SK-N-DZ (cell line): ENCODE measurements at places on chromosomes 12 and 14.

DNA sequence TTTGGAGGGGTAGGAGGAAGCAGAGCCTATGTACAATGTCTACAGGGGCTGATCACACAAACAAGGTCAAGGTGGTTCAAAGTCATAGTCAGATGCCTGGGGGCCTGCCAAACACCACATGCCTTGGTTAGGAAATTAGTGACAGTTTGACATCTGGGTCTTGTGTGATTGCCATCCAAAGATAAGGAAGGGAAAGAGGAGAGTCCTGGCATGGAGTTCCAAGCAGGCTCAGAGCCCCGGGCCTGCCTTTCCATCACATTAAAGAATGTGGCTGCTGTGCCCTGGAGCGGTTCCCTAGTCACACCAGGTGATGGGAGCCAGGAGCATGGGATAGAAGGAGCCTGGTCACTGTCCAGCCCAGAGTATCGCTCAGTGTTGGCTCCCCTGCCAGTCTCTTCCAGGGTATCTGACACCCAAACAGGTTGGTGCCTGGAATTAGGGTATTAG lies 53.6 kb upstream of the BCL2L14 start:
- peak; percentile 67 for DNase-seq

- DNase-seq, result no peak
Observed at GRCh38 chr14:104136472-104137296, 1.7 kb upstream of the KIF26A start.

GRCh38 chr14:92729634-92730358 lies 18.6 kb downstream of the LGMN start:
- no peak for DNase-seq

DNA sequence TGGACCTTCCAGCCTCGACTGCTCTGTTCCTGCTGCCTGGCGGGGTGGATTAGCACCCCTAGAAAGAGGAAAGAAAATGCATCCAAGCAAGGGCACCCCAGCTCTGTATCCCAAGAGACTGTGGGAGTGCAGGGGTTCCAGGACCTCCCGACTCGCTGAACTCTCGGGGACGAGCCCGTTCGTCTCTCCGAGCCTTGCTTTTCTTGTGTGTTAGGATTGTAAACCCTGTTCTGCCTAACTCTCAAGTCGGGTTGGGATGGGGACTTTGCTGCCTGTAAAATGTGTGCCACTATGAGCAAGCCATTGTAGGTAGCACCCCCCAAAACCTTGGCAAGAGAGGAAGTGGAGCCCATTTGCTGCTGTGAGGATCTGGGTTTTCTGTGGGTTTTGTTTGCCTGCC lies 73.2 kb upstream of the VRK1 start:
- DNase-seq, result no peak

GRCh38 chr12:52258335-52258901 lies 16.0 kb upstream of the KRT86 start:
- no peak for DNase-seq

- DNase-seq, result no peak
Observed at GRCh38 chr14:93967637-93968250, 8.6 kb downstream of the ASB2 start.

- DNase-seq, result no peak
Observed at GRCh38 chr12:22979854-22980469, 355.0 kb downstream of the ETNK1 start.

DNA sequence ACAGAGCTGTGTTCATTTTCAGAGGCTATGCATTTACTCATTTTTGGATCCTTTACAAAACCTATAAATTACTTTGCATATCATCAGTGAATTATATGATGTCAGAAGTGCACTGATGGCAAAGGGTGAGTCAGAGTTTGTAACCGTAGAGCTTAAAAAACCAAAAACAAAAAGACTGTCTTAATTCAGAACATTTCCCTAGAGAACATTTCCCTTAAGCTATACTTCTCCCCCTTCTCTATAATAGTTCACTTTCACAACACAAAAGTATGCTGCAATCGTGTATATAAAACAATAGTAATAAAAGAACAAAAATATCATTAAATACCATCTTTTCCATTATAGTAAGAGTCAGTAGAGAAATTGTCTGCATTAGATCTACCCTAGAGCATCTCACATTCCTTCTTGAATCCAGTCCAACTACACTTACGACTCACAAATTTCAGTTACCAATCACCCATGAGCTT lies 934.9 kb downstream of the LRFN5 start:
- DNase-seq, result no peak

- DNase-seq, result no peak
Observed at GRCh38 chr14:79598339-79598738, 613.0 kb downstream of the DIO2 start.

DNA sequence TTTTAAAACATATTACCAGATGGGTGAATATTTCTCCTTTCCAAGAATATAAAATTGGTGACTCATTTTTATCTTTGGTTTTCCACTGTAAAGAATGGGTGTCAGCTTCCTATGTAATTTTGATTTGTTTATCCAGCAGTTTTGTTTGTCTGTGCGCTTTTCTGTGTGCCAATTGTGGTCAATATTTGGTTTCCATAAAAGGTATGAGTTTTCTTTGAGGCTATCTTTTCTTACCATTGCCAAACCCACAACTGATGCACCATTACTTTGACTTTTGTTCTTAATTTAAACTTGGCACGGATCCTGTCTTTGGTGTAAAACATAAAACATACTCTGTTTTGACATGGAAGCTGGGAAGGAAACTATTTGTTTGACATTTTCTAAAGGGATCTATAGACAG lies 78.8 kb upstream of the NAV3 start:
- no peak for DNase-seq
